ENCODE measurements at places on chromosomes 7 and 10.

DNA sequence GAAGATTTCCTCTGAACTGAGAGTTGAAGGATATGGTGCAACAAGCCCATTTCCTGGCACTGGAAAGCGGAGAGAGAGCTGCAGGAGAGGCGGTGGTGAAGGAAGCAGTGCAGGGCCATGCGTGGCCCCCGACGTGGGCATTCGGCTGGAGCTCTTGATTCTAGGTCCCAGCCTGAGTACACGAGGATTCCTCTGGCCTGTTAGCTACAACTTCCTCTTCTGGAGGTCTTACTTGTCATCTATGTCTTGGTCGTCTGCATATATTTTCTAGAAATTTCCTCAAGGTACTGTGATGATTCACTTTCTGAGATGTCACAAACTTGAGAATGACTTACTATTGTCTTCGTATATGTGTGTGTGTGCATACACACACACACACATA, 59.2 kb upstream of the JAZF1 start:
- DNase-seq: no peak

DNA sequence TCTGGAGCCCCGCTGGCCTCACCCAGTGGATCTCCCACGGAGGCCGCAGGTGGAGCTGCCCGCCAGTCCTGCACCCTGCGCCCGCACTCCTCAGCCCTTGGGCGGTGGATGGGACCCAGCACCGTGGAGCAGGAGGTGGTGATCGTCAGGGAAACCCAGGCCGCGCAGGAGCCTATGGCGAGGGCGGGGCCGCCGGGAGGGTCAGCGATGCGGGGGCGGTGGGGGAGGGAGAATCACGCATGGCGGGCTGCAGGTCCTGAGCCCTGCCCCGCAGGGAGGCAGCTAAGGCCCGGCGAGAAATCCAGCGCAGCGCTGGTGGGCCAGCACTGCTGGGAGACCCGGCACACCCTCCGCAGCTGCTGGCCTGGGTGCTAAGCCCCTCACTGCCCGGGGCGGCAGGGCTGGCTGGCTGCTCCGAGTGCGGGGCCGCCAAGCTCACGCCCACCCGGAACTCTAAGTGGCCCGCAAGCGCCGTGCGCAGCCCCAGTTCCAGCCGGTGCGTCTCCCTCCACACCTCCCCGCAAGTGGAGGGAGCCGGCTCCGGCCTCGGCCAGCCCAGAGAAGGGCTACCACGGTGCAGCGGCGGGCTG, 524.8 kb upstream of the TPK1 start:
- no peak for DNase-seq

DNA sequence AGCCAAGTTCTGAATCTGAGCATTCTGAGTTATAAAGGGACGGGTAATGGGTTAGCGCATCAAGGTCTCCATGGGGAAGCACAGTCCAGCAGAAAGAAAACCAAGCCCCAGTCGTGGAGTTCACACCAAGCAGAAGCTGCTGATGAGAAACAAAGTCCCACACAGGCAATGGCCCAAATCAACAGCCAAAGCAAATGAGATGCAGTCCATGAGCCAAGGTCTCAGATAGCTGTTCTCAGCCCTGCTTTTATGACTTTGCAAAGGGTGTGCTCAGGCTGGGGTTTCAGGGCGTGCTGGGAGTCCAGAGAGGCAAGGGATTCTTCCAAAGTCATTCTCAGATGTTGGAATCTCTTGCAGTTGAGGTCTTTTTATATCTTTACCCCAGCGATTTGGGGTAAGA, 32.0 kb downstream of the THNSL1 start:
- DNase-seq: no peak

- no peak for DNase-seq
These were observed 530.1 kb upstream of the FOXK1 start for GRCh38 chr7:4151926-4152549.

GRCh38 chr10:71821909-71822763, 28.9 kb downstream of the PSAP start:
- no peak for DNase-seq

DNA sequence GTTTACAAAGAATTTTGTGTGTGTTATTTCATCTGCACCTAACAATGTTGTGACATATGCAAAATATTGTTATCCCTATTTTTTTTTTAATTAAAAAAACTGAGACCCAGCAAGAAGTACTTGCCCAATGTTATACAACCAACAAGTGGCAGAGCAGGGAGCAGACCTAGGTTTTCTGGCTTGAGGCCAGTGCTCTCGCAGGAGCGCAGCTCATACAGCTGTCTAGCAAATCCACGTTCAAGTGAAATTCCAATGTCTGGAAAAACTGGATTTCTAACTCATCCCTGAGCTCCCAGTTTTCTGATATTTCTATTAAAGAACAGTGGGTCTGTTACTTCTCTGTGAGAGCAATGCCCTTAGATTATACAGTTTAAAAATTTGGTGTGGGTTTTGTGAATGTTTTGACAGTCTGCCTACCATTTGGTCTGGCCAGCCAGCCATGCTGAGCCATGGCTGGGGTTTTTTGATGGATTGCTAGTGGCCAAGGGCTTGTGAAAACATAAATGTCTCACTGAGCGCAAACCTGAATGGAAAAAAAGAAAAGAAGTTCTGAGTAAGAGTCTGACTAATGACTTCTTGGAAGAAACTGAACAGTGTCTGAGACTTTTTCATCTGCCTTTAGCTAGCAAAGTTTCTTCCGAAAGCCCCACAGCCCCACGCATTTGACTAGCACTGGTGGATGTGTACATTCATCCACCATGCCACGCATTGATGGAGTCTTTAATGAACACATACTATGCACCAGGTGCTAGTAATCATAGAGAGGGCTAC, 15.4 kb upstream of the PRF1 start:
- peak; percentile 40 for DNase-seq

- peak; percentile 89 for DNase-seq
These were observed 43.4 kb downstream of the GLRX3 start for GRCh38 chr10:130179640-130180039.

DNA sequence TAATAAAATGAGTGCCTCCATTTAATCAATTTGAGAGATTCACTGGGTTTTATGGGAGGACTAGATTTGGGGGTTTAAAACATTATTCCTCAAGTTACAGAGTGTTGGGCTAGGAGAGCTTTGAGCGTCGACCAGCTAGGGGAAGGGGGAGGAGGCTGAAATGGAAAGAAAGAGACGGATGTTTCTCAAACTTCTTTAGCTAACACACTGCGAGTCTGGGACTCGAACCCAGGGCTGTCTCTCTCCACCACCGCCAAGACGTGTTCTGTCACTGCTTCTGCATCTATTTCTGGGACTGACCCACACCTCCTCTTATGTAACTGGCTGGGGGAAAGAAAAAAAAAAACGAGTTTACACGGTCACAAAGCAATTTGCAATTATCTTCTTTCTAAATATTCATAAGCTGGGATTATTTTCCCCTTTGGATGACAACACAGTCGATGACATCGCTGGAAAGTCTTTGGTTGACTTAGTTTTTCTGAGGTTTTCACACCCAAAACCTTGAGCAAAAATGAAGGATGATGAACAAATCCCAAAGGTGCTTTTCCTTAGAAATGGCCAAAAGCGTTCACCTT, 27.2 kb downstream of the CHST15 start:
- DNase-seq: peak; percentile 69

DNA sequence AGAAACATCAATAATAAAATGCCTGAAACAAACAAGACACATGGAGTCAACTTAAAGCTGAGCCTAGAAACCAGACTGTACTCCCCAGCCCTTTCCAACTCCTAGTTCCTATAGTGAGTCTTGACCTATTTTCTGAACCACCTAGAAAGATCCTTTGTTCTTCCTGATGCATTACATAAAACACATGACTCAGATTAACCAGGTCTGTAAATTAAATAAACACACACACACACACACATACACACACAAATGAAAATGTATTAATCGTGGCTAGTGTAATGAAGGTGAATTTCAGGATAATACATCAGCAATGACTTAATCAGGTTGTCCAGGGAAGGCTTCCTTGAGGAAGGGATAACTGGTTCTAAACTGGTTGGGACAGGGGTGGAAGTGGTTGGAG, 104.7 kb downstream of the ST8SIA6 start:
- DNase-seq: no peak

DNA sequence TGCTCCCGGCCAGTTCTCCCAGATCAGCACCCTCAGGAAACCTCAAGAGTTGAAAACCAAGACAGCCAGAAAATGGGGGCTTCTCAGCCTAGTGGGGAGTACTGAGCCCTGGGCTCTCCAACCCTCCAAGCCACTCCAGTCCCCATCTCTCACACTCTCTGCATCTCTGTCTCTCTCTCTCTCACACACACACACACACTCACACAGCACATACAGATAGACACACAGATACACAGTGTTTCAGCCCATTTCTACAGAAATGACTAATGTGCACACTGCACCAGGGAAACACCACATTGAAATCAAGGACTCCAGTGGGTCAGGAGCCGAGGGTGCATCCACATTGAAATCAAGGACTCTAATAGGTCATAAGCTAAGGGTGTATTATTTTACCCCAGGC, 107.5 kb downstream of the MKI67 start:
- no peak for DNase-seq
